ENCODE measurements at places on chromosomes 11 and 22.

- no peak for DNase-seq
These were observed 1680.6 kb upstream of the RAG2 start for GRCh38 chr11:38278457-38279141.

DNA sequence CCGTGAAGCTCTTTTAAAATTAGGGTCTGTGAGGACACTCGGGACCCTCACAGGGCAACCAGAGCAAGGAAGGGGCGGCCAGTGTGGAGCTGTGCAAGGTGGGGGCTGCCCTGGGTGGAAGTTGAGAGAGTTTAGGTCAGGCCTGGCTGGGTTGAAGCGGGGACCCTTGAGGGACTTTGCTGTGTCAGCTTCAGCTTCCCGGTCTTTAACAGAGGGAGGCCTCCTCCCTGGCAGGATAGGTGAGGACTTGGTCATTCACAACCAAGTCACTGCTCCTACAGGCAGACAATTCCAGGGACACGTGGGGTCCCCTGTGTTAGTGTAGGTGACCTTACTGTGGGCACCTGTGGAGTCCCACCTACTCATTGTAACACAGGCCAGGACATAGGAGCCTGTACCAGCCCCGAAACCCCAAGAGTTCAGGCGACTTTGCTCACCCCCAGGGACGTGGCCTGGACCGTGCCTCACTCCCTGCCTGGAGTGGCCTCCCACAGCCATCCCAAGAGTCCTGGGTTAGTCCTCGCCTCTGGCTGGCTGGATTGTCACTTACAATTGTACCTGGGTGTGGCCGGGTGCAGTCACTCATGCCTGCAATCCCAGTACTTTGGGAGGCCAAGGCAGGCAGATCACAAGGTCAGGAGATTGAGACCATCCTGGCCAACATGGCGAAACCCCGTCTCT is 18.8 kb upstream of the ARHGAP8 start:
- no peak for DNase-seq

- no peak for DNase-seq
These were observed 1331.3 kb downstream of the BRD1 start for GRCh38 chr22:48496226-48496845.

DNA sequence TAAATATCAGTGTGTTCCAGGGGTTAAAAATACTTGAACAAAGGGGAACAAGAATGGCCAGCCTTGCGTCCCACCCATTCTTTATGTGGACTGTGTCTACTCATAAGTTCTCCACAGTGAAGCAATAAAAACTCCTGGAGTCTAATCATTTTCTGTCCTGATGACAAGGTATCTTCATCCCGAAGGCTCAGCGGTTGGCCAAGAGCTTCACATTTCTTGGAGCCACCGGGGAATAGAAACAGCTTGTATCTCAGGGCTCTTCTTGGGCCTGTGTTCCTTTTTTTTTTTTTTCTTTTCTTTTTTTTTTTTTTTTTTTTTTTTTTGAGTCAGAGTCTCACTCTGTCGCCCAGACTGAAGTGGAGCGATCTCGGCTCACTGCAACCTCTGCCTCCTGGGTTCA is 36.8 kb upstream of the ADORA2A start:
- DNase-seq: no peak

- DNase-seq: no peak
These were observed 35.2 kb downstream of the LRRC10B start for GRCh38 chr11:61543606-61544306.

DNA sequence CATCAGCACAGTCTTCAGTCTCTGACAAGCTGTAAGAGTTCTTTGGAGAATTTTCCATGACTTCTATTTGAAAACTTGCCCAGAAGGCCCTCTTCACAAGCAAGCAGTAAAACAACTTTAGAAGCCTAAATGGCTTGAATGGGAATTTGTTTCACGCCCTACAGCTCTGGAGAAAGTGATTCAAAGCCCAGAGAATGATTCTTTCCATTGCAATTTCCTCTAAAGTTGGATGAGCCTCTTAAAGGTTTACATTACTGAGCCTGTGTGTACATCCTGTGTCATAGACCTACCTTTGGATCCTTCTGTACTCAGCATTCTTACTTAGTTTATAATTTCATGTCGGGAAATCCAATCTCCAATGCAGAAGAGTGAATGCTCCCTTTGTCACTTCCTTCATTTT is 6.8 kb upstream of the OR8B3 start:
- no peak for DNase-seq

GRCh38 chr11:13114566-13115379 is 105.7 kb downstream of the RASSF10 start:
- no peak for DNase-seq

DNA sequence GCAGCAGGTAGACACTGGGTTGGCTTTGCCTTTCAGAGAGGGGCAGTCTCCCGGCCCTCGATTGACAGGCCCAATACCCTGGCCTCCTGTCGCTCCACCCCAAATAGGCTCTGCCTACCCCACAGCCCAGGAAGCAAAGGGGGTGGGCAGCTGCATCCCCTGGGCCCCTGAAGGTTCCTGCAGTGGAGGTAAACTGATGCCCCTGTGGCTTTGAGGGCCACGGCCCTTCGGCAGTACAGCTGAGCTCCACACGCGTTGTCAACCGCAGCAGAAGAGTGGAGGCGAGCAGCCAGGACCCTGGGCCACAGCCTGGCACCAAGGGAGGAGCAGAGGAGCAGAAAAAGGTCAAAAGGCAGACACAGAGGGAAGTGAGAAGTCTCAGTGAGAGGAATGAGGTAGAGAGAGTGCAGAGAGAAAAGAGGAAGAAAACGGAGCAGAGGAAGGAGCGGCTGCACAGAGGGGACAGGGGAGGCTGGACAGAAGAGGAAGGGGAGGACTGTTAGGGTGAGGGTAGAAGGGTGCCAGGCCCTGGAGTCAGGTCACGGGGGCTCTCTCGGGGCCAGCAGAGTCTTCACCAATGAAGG is 64.0 kb downstream of the SLC22A12 start:
- no peak for DNase-seq

DNA sequence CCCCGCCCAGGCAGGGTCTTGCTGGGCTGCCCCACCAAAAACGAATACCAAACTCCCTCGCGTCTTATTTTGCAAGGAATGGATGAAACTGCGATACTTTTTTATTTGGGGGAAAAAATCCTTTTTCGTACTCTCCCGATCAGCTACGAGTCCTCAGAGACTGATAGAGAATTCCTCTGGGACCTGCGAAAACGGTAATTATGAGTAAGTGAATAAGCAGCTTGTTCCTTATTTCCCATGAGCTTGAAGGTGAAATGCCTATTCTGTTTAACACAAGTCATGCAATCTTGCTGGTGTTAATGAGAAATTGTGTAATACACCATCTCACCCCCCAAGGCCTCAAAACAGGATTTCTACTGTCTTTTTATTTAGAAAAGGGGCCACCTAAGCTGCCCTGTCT is 5.5 kb downstream of the GRK3 start:
- DNase-seq: no peak

DNA sequence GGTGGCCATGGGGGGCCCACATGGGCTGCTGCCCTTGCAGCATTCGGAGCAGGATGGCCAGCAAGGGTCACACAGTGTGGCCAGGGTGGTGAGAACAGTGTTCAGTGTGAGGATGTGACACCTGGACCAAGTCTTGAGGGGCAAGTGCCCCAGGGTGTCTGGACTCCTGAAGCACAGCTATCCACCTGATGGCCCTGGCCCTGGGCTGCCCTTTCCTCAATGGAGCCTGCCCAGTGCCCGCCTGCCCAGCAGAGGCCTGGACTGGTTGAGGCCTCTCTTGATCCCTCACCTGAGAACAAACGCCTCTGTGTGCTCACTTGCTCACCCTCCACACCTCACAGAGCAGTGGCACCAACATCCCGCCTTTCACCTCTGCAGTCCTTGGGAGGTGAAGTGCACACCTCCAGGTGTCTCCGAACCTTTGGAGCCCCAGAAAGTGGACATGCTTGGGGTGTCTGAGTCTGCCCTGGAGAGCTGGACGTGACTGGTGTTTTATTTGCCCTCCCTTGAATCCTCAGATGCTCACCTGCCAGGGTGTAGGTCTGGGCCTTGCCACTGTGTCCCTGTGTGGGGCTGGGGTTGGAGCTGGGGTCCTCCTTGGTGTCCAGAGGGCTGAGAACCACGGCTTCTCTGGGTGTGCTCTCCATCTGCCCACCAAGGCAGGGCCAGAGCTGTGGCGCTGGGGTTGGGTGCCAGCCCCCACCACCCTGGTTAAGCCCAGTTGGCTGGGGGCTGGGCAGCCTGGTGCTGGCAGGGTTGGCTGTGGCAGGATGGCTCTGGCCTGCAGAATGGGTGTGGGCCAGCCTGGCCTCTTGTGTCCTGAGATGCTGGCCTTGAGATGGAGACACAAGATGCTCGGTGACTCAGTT is 3.8 kb upstream of the MUC2 start:
- DNase-seq: no peak

GRCh38 chr11:61820174-61820573 is 3.4 kb upstream of the FADS1 start:
- no peak for DNase-seq

DNA sequence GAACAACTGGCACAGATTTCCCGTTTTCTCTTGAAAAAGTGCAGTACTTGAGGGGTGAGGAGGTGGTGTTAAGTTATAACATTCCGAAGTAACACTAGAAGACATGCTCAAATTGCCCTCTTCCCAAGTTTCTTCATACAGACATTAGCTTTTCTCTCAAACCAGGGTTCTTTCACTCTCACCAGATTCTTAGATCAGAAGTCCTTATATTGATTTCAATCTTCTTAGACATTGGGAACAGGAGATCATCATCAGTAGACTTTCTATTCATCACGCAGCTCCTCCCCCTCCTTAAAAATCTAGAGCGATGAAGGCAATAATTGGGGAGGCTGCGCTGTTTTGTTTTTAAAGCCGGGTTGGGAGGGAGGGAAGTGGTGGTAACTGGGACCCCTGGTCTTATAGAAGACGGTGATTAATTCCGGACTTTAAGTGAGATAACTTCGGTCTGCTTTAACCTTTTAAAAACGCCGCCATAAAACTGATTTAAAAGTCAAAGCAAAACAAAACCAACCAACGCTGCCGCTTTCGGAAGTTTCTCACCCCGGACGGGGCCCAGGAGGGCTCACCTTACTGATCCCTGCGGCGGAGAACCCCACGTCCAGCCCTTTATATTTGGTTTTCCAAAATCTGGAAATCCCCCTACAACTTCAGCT is 665 bp downstream of the USP28 start:
- DNase-seq: peak; percentile 6

DNA sequence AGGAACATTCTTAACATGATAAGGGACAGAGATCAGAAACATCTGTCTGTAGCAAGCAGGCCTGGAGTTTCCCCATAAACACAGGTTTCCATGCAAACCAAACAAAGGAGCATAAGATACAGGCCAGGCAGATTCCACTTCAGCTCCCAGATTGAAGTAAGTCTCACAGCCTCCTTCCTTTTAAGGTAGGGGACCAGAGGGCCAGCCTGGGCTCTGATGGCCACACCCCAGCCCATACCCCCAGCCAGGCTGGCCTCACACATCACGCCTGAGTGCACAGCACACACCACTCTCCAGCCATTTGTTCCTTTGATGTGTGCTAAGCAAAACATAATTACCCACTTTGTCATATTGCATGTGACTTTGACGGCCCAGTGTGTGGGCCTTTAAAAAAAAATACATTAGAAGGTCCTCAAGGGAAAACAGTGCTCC is 518.7 kb downstream of the NTM start:
- DNase-seq: no peak

DNA sequence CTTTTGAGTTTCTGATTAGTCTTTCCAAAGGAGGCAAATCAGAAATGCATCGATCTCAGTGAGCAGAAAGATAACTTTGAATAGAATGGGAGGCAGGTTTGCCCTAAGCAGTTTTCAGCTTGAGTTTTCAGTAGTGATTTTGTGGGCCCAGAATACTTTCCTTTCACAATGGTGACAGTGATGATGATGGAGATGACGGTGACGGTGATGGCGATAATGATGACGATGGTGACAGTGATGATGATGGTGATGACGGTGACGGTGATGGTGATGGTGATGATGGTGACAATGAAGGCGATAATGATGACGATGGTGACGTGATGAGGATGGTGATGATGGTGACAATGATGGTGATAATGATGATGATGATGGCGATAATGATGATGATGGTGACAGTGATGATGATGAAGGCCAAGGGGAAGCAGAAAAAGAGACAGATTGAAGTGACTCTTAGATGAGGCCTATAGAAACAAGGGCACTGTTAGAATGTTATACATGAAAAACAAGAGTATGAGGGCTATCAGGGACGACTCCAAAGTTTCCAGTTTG is 153.4 kb upstream of the B3GAT1 start:
- no peak for DNase-seq

GRCh38 chr11:94595076-94595475 is 27.9 kb downstream of the PIWIL4 start:
- no peak for DNase-seq

GRCh38 chr11:56817661-56818060 is 69.2 kb upstream of the OR9G4 start:
- DNase-seq: no peak

- DNase-seq: peak; percentile 52
These were observed 75.9 kb upstream of the PRR5 start for GRCh38 chr22:44625981-44626687.

DNA sequence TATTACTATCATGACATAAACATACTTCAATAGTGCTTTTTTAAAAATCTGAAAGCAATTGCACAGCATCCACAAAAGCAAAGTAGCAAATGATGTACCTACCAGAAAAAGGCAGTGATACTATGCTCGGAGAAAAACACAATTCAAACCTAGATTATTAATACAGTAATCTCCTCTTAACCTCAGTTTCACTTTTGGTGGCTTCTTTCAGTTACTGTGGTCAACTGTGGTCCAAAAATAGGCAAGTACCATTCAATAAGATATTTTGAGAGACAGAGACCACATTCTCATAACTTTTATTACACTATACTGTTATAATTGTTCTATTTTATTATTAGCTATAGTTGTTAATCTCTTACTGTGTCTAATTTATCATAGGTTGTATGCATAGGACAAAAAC is 20.8 kb downstream of the KCNA4 start:
- DNase-seq: no peak

- DNase-seq: no peak
These were observed 104.0 kb upstream of the TOP3B start for GRCh38 chr22:22086501-22087158.

GRCh38 chr11:11534981-11535380 is 86.8 kb downstream of the GALNT18 start:
- DNase-seq: no peak

- DNase-seq: no peak
These were observed 5.9 kb upstream of the TP53AIP1 start for GRCh38 chr11:128948583-128948982.

DNA sequence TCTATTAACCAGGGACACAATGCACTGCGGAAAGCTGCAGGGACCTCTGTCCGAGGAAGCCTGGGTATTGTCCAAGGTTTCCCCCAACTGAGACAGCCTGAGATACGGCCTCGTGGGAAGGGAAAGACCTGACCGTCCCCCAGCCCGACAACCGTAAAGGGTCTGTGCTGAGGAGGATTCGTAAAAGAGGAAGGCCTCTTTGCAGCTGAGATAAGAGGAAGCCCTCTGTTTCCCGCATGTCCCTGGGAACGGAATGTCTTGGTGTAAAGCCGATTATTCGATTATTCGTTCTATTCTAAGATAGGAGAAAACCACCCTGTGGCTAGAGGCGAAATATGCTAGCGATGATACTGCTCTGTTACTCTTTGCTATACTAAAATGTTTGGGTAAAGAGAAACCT is 5.2 kb downstream of the BET1L start:
- DNase-seq: no peak
